ENCODE measurements at places on chromosomes 11 and 22. TPM values are rescaled to one million over a fixed set of nuclear protein-coding genes. Genes with fewer than 3 reads are reported as not detected.

Gene OR51B4
- not detected for polyA plus RNA-seq

Gene LMNTD2
- polyA plus RNA-seq: 1.6 TPM

Gene DEUP1
- 0.19 TPM for polyA plus RNA-seq

Gene USH1C
- polyA plus RNA-seq: 0.33 TPM

Gene MMP1
- polyA plus RNA-seq: 0.06 TPM

Gene A4GALT
- polyA plus RNA-seq: 1.6 TPM

Gene C22orf15
- 0.03 TPM for polyA plus RNA-seq

Gene OR52L1
- polyA plus RNA-seq: not detected

Gene RBMXL2
- polyA plus RNA-seq: not detected

Gene OR4A47
- not detected for polyA plus RNA-seq

Gene PTDSS2
- polyA plus RNA-seq: 8.4 TPM

Gene CALCB
- 0.58 TPM for polyA plus RNA-seq

Gene TLCD5
- polyA plus RNA-seq: 0.86 TPM

Gene GAB4
- polyA plus RNA-seq: not detected

Gene CCDC81
- not detected for polyA plus RNA-seq

Gene GSTT2B
- polyA plus RNA-seq: 16.8 TPM

Gene OR5A1
- polyA plus RNA-seq: not detected

Gene C1QTNF4
- 0.08 TPM for polyA plus RNA-seq

Gene METTL15
- 5.1 TPM for polyA plus RNA-seq

Gene DDI1
- polyA plus RNA-seq: not detected

Gene CEP126
- 0.02 TPM for polyA plus RNA-seq

Gene NCF4
- polyA plus RNA-seq: 3.9 TPM

Gene CDCA5
- polyA plus RNA-seq: 0.72 TPM

Gene TRPM5
- not detected for polyA plus RNA-seq

Gene SMDT1
- polyA plus RNA-seq: 70.9 TPM

Gene SLC2A11
- polyA plus RNA-seq: 3.4 TPM

Gene PAMR1
- polyA plus RNA-seq: 2.1 TPM

Gene OR8G1
- polyA plus RNA-seq: not detected

Gene LMO2
- 1.5 TPM for polyA plus RNA-seq

Gene GNAZ
- polyA plus RNA-seq: 0.21 TPM

Gene SESN3
- 1.3 TPM for polyA plus RNA-seq

Gene C11orf42
- polyA plus RNA-seq: not detected

Gene DERL3
- polyA plus RNA-seq: 9.3 TPM

Gene MS4A4E
- polyA plus RNA-seq: 0.35 TPM

Gene HMOX1
- 18.7 TPM for polyA plus RNA-seq

Gene KRTAP5-8
- not detected for polyA plus RNA-seq

Gene MTNR1B
- polyA plus RNA-seq: not detected

Gene MYRF
- polyA plus RNA-seq: 4.5 TPM

Gene TSPAN32
- 0.32 TPM for polyA plus RNA-seq

Gene OR9G4
- polyA plus RNA-seq: not detected

Gene SMC1B
- 0.02 TPM for polyA plus RNA-seq

Gene DSCAML1
- polyA plus RNA-seq: 0.17 TPM

Gene CALCA
- 0.96 TPM for polyA plus RNA-seq

Gene ESAM
- 9.9 TPM for polyA plus RNA-seq

Gene MS4A6E
- polyA plus RNA-seq: not detected

Gene NEFH
- polyA plus RNA-seq: 0.25 TPM

Gene MEI1
- 0.43 TPM for polyA plus RNA-seq

Gene HTR3B
- not detected for polyA plus RNA-seq

Gene F2
- polyA plus RNA-seq: 1,337 TPM

Gene OR4A16
- not detected for polyA plus RNA-seq

Gene B4GALNT4
- polyA plus RNA-seq: not detected

Gene FXYD2
- polyA plus RNA-seq: 20.2 TPM

Gene P4HA3
- 0.07 TPM for polyA plus RNA-seq
